ENCODE measurements at places on chromosomes 2 and 18. TPM values are rescaled to one million over a fixed set of nuclear protein-coding genes. Genes with fewer than 3 reads are reported as not detected.
A peak's percentile ranks its signal among the peaks of the same experiment; 100 is the strongest.

CHAC2 gene
- total RNA-seq: 3.1 TPM

HOXD12 gene
- total RNA-seq: not detected

WDCP gene
- 10.6 TPM for total RNA-seq

RAB17 gene
- 82.8 TPM for total RNA-seq

GRCh38 chr2:106272216-106272807 is 78.2 kb upstream of the UXS1 start:
- H3K27me3 ChIP-seq: no peaks in the 10 kb centered on the region
- H3K4me3 ChIP-seq: no peak overlapping the region
- DNase-seq: no peak
- H3K36me3 ChIP-seq: no peaks in the 10 kb centered on the region

PCARE gene
- total RNA-seq: 0.71 TPM

NEURL3 gene
- 2.6 TPM for total RNA-seq

GRCh38 chr2:71154279-71154678 is 23.8 kb downstream of the MPHOSPH10 start:
- DNase-seq: no peak
- peaks cover 7% of the 10 kb centered on the region for H3K4me1 ChIP-seq
- H3K36me3 ChIP-seq: peaks cover 15% of the 10 kb centered on the region
- H3K27ac ChIP-seq: no peak overlapping the region
- no peaks in the 10 kb centered on the region for H3K27me3 ChIP-seq

DNA sequence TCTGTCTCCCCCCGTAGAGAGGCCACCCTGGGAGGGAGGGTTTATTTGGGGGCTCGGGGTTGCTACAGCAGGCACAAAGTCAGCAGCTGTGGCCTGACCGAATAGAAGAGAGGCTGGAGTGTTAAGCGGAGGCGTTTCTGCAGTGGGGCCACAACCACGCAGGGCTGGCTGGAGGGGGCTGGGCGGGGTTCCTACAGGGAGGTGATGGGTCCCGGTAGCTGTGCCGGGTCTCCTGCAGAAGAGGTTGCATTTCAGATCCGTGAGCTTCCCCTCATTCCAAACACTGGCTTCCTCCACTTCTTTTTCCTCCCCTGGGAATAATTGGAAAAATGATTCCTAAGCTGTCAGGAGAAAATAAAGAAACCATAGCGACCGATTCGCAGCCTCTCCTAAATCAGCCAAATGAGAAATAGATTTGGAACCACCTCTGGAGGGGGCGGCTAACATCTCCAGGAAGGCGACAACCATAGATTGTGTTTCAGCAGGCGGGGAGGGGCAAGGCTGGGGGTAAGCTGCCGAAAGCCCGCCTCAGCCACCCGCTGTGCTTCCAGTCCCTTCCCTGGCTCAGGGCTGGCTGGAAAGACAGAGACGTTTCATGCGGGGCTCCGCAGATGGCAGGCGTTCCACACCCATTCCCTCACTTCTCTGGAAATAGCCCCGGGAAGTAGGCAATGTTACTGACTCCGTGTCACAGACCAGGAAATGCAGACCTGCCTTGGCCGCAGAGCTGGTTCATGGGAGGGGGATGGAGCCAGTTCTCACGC is 85.6 kb upstream of the TAF1B start:
- peak overlapping the region; percentile 29 for H3K4me3 ChIP-seq
- H3K27ac ChIP-seq: no peak overlapping the region
- peaks cover 26% of the 10 kb centered on the region for H3K4me1 ChIP-seq
- no peaks in the 10 kb centered on the region for H3K27me3 ChIP-seq
- no peaks in the 10 kb centered on the region for H3K36me3 ChIP-seq

DNA sequence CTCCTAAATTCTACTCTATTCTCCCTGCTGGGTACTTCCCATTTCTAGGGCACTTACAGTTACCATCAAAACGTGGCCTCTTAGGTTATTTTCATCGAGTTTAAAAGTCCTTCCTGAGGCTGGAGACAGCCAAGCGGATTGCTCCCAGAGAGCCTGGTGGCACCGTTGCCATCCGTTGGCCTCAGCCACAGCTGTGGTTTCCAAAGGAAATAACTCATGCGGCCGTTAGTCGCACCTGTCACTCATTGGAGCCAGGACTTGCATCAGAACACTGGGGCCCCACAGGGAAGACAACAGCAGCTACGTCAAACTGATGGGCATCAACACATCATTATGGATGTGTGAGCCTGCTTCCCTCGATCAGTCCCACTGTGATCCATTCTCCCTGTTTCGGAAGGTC is 453.4 kb downstream of the BCL11A start:
- H3K27me3 ChIP-seq: no peaks in the 10 kb centered on the region
- no peak overlapping the region for H3K27ac ChIP-seq
- no peaks in the 10 kb centered on the region for H3K36me3 ChIP-seq
- no peak overlapping the region for H3K4me3 ChIP-seq

GRCh38 chr2:178478130-178478438 is 316 bp downstream of the FKBP7 start:
- H3K27ac ChIP-seq: peak overlapping the region; percentile 97
- peak overlapping the region; percentile 53 for H3K4me3 ChIP-seq
- no peak for DNase-seq
- H3K27me3 ChIP-seq: no peaks in the 10 kb centered on the region
- no peaks in the 10 kb centered on the region for H3K36me3 ChIP-seq

DNA sequence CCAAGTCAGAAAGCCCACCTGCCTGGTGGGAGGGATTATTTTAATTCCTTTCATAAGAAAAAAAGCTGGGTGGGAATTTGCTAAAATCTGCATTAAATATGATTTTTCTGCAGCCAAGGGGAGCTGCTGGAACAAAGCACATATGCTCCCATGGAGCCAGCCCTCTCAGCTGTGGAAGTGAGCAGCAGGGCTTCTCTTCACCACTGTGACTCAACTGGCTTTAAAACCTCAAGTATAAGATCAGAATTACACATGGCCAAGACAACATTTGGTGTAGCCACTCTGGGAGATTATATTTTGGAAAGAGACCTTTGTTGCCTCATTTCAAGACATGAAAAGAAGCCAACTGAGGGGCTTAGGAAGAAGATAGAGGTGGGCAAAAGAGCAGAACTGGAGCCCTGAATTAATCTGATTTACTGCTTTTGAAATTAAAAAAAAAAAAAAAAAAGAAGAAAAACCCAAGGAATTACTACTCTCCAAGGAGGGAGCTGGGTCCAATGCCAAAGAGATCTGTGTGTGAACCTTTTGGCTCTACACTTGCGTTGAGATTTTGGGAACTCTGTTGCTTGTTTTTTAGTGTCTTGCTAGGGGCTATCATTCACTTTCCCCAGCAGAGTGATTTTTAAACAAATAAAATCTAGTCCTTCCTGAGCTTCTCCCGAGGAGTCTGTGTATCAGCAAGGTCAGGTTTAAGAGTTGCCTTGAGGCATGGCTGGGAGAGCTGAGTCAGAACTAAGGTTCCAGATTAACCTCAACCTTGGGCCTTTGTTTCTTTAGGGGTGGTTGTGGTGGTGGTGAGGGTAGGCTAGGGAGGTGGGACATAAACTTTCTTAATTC is 6.0 kb downstream of the LHCGR start:
- no peak for DNase-seq
- no peaks in the 10 kb centered on the region for H3K27me3 ChIP-seq
- no peak overlapping the region for H3K27ac ChIP-seq
- no peak overlapping the region for H3K4me3 ChIP-seq
- no peaks in the 10 kb centered on the region for H3K36me3 ChIP-seq

GRCh38 chr18:44816477-44816876 is 135.8 kb downstream of the SETBP1 start:
- H3K4me1 ChIP-seq: no peaks in the 10 kb centered on the region
- no peaks in the 10 kb centered on the region for H3K36me3 ChIP-seq
- DNase-seq: no peak
- H3K27ac ChIP-seq: no peak overlapping the region

- DNase-seq: no peak
- no peaks in the 10 kb centered on the region for H3K36me3 ChIP-seq
- no peak overlapping the region for H3K27ac ChIP-seq
- no peaks in the 10 kb centered on the region for H3K27me3 ChIP-seq
- no peak overlapping the region for H3K4me3 ChIP-seq
These were observed 226.7 kb downstream of the ARHGAP15 start for GRCh38 chr2:143355870-143356269.

- H3K4me1 ChIP-seq: no peaks in the 10 kb centered on the region
- no peak for DNase-seq
- H3K27me3 ChIP-seq: no peaks in the 10 kb centered on the region
- H3K36me3 ChIP-seq: no peaks in the 10 kb centered on the region
- H3K27ac ChIP-seq: no peak overlapping the region
These were observed 122.1 kb downstream of the RPIA start for GRCh38 chr2:88813612-88814011.

- no peaks in the 10 kb centered on the region for H3K27me3 ChIP-seq
- H3K36me3 ChIP-seq: no peaks in the 10 kb centered on the region
- H3K4me3 ChIP-seq: no peak overlapping the region
- DNase-seq: no peak
- H3K27ac ChIP-seq: no peak overlapping the region
- no peaks in the 10 kb centered on the region for H3K4me1 ChIP-seq
These were observed 1611.1 kb upstream of the ZEB2 start for GRCh38 chr2:146131048-146131447.

DNA sequence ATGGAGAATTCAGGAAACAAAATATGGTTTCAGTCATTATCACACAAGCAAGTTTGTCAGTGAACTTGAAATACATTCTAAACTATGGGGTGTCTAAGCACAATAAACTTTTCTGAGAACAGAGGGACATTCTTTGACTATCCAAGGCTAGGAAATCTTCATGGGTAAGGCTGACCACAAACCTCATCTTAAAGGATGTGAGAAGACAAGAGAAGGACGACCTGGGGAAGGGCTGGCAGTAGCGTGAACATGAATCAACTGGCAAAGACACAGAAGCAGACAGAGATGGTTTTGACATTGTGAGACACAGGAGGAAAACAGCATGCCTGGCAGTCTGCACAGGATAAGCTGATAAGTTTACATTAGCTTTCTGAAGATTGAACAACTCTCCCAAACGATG is 752.4 kb upstream of the SLC8A1 start:
- no peaks in the 10 kb centered on the region for H3K36me3 ChIP-seq
- no peak overlapping the region for H3K27ac ChIP-seq
- H3K4me1 ChIP-seq: no peaks in the 10 kb centered on the region
- DNase-seq: no peak
- H3K4me3 ChIP-seq: no peak overlapping the region

DNA sequence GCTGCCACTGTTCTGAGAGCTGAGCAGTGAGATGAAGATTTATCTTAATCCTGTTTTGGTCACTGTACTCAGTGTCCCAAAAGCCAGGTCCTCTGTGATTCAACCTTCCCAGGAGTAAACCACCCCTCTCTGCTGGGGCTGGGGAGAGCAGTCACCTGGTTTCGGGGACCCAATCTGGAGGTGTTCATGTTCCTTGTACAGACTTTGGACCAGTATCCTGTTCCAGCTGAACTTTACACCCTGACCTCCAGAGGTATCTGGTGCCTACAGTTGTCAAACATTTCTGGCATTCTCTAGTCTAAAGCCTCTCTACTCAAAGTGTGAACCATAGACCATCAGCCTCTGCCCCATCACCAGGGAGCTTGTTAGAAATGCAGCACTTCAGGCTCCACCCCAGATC is 22.1 kb downstream of the CERS6 start:
- no peaks in the 10 kb centered on the region for H3K36me3 ChIP-seq
- no peaks in the 10 kb centered on the region for H3K4me1 ChIP-seq
- no peak overlapping the region for H3K4me3 ChIP-seq
- H3K27ac ChIP-seq: no peak overlapping the region
- no peaks in the 10 kb centered on the region for H3K27me3 ChIP-seq

DNA sequence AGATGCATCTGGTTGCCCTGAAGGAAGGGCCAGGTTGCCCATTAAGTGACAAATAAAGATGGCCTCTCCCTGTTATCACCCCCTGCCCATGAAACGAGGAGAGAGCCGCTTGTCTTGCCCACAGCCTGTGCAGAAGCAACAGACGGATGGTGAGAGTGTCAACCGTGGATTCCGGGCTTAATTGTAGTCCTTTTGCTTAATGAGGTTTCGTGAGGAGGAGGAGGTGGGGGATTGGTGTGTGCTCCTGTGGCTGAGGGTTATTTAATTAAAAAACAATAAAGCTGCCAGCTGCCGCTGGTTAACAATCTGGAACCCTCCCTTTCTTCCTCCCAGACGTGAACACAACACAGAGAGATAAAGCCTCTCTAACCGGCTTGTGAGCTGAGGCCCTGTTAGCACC is 188.0 kb upstream of the PARD3B start:
- no peak overlapping the region for H3K27ac ChIP-seq
- no peaks in the 10 kb centered on the region for H3K4me1 ChIP-seq
- H3K4me3 ChIP-seq: no peak overlapping the region
- no peaks in the 10 kb centered on the region for H3K36me3 ChIP-seq
- H3K27me3 ChIP-seq: no peaks in the 10 kb centered on the region

FOXD4L1 gene
- 0.76 TPM for total RNA-seq

GRCh38 chr2:169980001-169980400 is 152.7 kb downstream of the UBR3 start:
- no peaks in the 10 kb centered on the region for H3K36me3 ChIP-seq
- no peaks in the 10 kb centered on the region for H3K4me1 ChIP-seq
- no peak overlapping the region for H3K4me3 ChIP-seq
- H3K27ac ChIP-seq: no peak overlapping the region
- H3K27me3 ChIP-seq: no peaks in the 10 kb centered on the region
- no peak for DNase-seq

- peaks cover 91% of the 10 kb centered on the region for H3K36me3 ChIP-seq
- H3K4me3 ChIP-seq: no peak overlapping the region
- H3K4me1 ChIP-seq: no peaks in the 10 kb centered on the region
These were observed 38.6 kb upstream of the SNORC start for GRCh38 chr2:232831496-232831895.

- no peak overlapping the region for H3K27ac ChIP-seq
- no peaks in the 10 kb centered on the region for H3K27me3 ChIP-seq
- H3K4me3 ChIP-seq: no peak overlapping the region
- no peaks in the 10 kb centered on the region for H3K36me3 ChIP-seq
- peak; percentile 68 for DNase-seq
- H3K4me1 ChIP-seq: peaks cover 31% of the 10 kb centered on the region
These were observed 21.9 kb upstream of the RNF149 start for GRCh38 chr2:101330253-101330933.

DNA sequence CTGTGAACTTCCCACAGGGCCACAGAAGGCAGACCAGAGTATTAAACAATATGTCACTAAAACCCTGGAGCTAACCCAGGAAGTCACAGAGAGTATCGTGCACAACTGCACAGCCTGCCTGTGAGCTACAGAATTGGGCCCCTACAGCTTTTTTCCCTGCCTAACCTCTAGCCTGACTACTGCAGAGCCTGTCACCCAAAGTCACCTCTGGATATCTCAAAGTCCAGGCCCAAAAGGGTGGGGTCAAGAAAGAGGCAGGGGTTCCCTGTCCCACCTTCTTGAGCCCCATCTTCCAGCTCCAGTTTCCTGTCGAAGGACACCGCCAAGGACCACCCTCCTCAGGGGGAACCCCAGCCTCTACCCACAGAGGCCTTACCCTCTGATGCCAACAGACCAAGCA is 13.5 kb downstream of the GAD1 start:
- DNase-seq: no peak
- no peaks in the 10 kb centered on the region for H3K36me3 ChIP-seq
- H3K27ac ChIP-seq: no peak overlapping the region
- H3K27me3 ChIP-seq: peaks cover 2% of the 10 kb centered on the region
- H3K4me3 ChIP-seq: no peak overlapping the region

DNA sequence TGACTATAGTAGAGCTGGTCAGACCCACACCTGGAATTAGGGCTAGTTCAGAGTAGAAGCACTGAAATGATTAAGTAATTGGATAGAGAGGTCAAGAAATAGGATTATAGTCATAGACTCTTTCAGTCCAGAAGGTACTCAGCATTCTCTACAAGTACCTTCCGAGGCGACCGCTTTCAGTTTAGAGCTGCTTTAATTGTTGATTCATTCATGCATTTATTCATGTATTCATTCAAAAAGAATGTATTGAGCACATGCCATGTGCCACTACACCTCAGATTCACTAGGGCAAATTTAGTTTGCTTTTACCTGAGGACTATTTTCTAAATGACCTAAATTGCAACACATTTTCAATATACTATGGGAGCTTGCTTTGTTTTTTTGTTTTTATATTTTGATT is 48.7 kb downstream of the CRIM1 start:
- no peaks in the 10 kb centered on the region for H3K27me3 ChIP-seq
- peaks cover 22% of the 10 kb centered on the region for H3K4me1 ChIP-seq
- H3K4me3 ChIP-seq: no peak overlapping the region
- H3K27ac ChIP-seq: no peak overlapping the region
- H3K36me3 ChIP-seq: no peaks in the 10 kb centered on the region
